ENCODE measurements at places on chromosomes 12 and 14. TPM values are rescaled to one million over a fixed set of nuclear protein-coding genes. Genes with fewer than 3 reads are reported as not detected.

DNA sequence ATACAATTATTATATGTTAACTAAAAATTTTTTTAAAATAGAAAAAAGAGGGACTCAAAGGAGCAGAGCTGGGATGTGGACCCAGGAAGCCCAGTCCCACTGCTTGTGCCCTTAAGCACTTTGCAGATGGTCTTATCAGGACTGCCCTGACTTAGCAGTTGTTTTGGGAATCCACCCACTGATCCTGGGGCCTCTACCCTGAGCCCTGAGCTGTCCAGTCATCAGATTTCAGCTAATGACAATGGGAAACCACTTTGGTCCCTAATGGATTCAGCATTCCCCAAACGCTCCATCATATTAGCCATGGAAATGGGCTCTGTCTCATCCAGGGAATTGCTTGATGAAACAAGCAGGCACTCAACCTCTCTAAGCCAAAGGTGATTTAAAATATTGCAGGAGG, 22.5 kb upstream of the WSCD2 start:
- DNase-seq: no peak

DNA sequence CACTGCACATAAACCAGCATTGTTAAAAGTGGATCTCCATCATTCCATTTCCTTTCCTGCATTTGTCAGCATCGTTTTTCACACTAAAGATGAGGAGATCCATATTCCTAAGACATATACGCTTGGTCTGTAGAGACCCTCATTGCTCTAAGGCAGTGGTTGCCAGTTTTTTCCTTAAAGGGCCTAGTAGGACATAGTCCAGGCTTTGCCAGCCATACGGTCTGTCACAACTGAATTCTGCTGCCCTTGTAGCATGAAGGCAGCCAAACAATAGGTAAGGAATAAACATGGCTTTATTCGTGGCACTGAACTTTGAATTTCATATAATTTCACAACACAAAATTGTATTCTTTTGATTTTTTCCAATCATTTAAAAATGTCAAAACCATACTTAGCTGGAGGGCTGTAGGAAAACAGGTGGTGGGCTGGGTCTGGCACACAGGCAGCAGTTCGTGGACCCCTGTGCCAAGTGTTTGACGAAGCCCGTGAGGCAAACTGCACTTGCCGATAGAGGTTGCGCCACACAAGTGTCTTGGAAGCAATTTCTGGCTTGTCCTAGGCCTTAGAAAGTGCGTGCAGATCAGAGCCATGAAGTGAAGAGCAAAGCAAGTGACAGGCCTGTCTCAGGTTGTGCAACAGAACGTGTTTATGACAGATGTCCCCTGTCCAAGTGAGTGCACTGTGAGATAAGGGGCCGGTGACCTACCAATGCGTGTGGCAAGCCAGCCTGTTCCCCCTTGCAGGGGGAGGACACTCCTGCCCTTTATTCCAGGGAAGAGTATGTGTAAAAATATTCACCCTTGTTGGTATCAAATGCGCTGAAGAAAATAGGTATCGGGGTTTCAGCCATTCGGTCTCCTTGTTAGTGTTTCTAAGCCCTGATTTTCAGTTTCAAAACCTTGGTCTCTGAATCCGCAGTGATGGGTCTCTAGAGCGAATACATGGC, 916 bp upstream of the CHPT1 start:
- DNase-seq: peak; percentile 81

DNA sequence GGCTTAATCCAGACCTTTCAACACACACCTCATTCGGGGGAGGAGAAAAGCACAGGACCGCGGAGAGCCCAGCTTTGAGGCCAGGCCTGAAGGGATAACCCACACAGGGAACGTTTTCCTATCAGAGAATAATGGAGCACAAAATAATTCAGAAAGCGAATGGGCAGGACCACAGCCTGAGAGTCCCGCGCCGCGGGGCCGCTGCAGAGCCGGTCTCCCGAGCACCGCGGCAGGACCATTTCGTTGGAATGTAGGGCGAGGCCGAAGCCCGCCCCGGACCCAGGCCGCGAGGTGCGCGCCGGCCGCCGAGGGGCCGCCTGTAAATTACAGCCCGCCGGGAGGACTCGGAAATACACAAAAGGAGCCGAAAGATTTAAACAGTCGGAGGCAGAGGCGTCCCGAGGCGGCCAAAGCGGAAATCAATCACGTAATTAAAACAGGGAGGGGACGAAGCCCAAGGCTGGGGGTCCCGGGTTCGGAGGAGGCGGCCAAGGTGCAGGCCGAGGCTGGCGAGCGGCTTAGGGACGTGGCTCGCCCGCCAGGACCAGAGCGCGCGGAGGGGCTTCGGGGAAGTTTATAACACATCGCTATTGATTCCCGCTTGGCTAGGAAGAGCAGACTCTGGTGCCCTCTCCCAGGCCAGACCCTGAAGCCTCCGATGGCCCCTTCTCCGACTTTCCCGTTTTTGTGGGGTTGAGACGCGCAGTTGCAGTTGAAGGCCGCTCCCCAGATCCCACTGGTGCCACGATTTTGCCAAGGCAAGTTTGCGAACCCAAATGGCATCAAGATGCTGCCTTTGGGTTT, 6.3 kb upstream of the HOXC4 start:
- no peak for DNase-seq

DNA sequence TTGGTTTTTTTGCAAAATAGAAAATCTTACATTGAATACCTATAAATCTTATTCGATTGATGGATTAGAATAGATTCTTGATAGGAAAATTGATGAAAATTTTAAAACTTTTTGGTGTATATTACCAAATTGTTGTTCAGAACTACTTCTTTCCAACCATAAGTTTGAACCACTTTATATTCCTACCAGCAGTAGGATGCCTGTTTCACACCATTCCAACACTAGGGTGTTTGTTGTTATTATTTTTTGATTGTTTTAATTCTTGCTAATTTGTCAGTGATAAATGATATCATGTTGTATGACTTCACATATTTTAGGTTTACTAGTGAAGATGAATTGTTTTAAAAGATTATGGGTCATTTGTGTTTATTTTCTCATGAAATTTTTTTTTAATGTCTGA, 43.4 kb downstream of the UTP20 start:
- no peak for DNase-seq

- peak; percentile 73 for DNase-seq
Observed at GRCh38 chr14:92121207-92121669, 268 bp downstream of the NDUFB1 start.

GRCh38 chr12:120321382-120322202, 6.0 kb downstream of the PLA2G1B start:
- no peak for DNase-seq

DNA sequence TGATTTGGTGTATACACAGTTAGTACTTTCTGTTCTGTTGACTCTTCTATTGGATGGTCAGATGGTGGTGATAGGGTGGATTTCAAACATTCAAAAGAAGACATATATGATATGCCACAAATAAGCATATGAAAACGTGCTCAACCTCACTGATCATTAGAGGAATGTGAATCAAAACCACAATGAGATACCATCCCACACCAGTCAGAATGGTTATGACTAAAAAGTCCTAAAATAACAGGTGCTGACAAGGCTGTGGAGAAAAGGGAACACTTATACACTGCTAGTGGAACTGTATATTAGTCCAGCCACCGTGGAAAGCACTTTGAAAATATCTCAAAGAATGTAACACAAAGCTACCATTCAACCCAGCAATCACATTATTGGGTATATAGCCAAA, 425.5 kb downstream of the C12orf50 start:
- no peak for DNase-seq

- DNase-seq: no peak
Observed at GRCh38 chr12:39587225-39587624, 32.4 kb downstream of the ABCD2 start.

DNA sequence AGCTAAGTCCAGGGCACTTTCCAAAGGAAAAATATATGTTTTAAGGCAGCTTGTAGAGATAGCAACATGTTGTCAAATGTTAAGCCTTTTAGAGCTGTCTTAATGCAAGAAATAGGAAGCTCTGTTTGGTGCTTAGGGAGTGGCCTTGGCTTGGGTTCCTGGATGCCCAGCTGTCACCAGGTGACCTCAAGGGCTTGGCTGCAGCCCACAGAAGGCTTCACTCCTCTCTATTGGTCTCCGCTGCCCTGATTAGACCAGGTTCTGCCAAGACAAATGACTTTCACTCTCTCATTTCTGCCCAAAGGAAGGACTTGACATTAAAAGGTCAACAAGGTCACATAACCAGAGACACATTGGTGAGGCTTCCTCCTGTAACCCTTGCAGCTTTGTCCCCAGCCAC, 76.8 kb downstream of the WSCD2 start:
- DNase-seq: no peak

- DNase-seq: no peak
Observed at GRCh38 chr12:114799574-114800487, 115.9 kb upstream of the TBX3 start.

GRCh38 chr12:7017870-7018349, 366 bp downstream of the LPCAT3 start:
- DNase-seq: no peak

- DNase-seq: no peak
Observed at GRCh38 chr12:93713060-93713459, 35.9 kb downstream of the CRADD start.

GRCh38 chr12:78568321-78569020, 296.1 kb upstream of the SYT1 start:
- DNase-seq: no peak

- DNase-seq: no peak
Observed at GRCh38 chr12:108607981-108608600, 10.2 kb upstream of the TMEM119 start.

GRCh38 chr14:52863334-52863700, 71.9 kb upstream of the GNPNAT1 start:
- DNase-seq: no peak

- no peak for DNase-seq
Observed at GRCh38 chr14:71610149-71610548, 322.1 kb upstream of the RGS6 start.

- no peak for DNase-seq
Observed at GRCh38 chr12:65891219-65891618, 66.9 kb downstream of the HMGA2 start.

DNA sequence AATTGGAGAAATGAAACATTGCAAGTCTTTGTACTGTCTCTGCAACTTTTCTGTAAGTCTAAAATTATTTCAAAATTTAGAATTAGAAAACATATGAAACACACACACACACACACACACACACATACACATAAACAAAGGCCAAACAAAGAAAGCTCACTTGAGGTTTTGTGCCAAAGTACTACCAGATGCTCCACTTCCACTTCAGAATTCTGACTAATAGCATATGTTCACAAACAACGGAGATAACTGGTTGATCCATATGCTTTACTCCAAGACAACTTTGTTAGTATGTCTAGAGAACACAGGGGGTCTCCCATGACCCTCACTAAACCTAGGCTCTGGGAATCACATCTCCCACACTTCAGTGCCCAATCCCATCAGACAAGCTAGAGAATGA, 133.8 kb upstream of the CLEC14A start:
- DNase-seq: no peak

- no peak for DNase-seq
Observed at GRCh38 chr14:92135269-92135668, 13.5 kb downstream of the CPSF2 start.

DNA sequence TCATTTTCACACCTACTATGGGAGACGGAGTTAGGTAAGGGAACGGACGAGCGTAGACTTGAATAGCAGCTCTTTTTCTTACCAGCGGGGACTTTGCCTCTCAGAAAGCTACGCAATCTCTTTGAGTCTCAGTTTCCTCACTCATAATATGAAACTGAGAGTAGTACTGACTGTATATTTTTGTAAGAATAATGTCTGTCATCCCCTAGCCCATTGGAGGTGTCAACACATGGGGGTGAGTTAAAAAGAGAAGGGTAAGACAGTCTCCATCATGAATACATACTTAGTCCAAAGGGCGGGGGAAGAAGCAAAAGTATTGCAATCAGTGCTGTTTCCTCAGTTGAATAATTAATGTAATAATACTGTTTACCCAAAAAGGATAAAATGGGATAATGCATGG, 592.2 kb downstream of the NRXN3 start:
- DNase-seq: no peak

DNA sequence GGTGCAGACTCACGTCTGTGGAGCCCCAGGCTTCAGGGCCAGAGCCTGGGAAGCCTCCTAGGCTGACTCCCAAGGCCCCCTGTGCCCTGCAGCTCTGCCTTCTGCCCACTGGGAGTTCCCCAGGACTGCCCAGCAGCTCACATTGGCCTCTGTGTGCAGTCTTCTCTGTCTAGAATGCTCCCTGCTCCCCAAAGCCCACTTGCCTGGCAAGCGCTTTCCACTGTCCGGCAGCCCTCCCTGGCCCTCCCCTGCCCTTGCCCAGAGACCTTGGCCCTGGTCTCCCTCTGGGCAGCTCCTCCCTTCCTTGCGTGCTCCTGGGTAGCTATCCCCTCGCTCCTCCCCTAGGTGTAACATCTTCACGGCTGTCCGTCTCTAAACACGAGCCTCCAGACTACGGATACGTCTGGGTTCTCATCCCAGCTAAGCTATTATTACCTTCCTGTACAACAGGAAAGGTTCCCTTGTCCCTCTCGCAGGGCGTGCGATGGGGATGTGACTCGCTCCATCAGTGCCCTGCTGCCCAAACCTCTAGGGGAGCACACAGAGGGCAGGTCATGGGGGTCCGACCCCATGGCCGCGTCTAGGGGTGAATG, 325.5 kb upstream of the RTL1 start:
- DNase-seq: no peak

- peak; percentile 42 for DNase-seq
Observed at GRCh38 chr12:108299980-108300696, 39.0 kb downstream of the CMKLR1 start.

DNA sequence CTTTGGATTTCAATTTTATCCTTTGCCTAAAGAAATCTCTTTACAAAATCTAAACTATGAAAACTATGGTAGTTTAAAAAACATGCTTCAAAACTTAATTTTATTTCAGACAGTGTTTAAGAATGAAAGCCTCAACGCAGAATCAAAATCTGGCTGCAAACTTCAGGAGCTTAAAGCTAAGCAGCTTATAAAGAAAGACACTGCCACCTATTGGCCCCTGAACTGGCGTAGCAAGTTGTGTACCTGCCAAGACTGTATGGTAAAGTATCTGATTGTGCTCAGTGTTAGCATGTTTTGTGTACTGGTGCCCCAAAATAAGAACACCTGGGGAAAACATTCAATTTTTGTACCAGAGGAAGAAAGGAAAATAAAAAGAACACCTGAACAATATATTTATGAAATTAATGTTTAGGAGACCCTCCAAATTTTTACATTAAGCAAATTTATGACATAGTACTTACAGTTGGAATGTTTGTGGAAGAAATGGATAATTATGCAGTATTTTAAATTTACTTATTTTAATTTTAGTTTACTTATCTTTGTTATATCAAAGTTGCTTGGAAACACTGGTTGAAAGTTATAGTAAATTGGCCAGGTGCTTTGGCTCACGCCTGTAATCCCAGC, 12.2 kb downstream of the UBR7 start:
- no peak for DNase-seq

- no peak for DNase-seq
Observed at GRCh38 chr12:52119398-52120254, 40.1 kb downstream of the SMIM41 start.

Gene KRT77
- not detected for total RNA-seq

Gene CD9
- 240 TPM for total RNA-seq

Gene NCKAP5L
- total RNA-seq: 23.3 TPM

Gene AICDA
- total RNA-seq: not detected

Gene OTUB2
- total RNA-seq: 0.55 TPM

Gene ACSM4
- total RNA-seq: not detected

Gene CAPZA3
- not detected for total RNA-seq

Gene ERBB3
- total RNA-seq: 21.4 TPM

Gene MSRB3
- 159 TPM for total RNA-seq

Gene RNU4-1
- under 0.01 TPM for total RNA-seq

Gene MYF5
- total RNA-seq: not detected

Gene TMPO
- 56.5 TPM for total RNA-seq

Gene NAA25
- 21.6 TPM for total RNA-seq

Gene SERPINA12
- total RNA-seq: not detected
